ENCODE measurements at places on chromosomes 12 and 14.

GRCh38 chr14:80585506-80585835, 356.1 kb downstream of the CEP128 start:
- DNase-seq = no peak

GRCh38 chr12:51591016-51591901, at the start of gene SCN8A:
Gene SCN8A (plus strand): TSS chr12:51591233. CDS start chr12:51662818, 71,585 bp downstream.
- no peak for DNase-seq

DNA sequence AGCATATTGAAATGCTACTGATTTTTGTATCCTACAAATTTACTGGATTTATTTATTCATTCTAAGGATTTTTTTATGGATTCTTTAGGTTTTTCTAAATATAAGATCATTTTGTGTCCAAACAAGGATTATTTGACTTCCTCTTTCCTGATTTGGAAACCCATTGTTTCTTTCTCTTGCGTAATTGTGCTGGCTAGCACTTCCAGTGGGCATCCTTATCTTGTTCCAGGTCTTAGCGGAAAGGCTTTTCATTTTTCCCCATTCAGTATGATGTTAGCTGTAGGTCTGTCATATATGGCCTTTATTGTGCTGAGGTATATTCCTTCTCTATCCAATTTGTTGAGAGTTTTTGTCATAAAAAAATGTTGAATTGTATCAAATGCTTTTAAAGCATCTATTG, 57.2 kb upstream of the RHOJ start:
- DNase-seq = no peak

GRCh38 chr14:48023881-48024280, 348.5 kb upstream of the MDGA2 start:
- DNase-seq = no peak

GRCh38 chr12:128790221-128790620, 33.5 kb downstream of the SLC15A4 start:
- DNase-seq = no peak

DNA sequence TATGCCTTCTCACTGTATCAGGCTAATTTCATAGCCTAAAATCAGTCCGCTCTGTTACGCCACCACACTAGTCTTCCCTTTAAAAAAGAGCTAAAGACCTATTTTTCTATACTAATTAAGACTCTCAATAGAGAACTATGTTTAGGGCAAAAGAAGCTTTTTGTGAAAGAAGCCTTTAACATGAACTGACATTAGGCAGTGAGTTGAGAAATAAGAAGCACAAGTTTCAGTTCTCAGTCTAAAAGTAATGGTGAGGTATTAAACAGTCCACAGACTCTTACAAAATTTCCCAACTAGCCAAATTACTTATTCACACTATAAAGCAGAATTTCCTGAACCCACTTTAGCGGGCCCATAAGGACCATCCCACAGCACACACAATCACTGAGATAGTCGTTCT, 93.7 kb downstream of the SOX5 start:
- DNase-seq = no peak

- no peak for DNase-seq
Observed at GRCh38 chr12:25935355-25936144, 22.9 kb upstream of the RASSF8 start.

DNA sequence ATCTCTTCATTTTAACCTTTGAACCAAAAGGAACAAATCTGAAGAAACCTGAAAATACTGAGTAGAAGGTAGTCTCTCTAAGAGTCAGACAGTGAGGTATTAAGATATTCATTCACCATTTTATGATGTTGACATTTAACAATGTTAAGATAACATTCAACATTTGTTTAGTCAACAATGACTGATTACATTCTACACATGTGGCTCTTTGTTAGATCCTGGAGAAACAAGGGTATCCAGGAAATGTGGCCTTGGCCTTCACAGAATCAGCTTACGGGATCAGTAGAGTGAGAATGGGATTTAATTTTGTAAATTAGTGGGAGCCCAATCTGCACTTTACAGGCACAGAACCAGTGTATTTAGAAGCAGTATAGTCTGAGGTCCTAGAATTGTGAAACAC, 355.5 kb downstream of the KCNH5 start:
- no peak for DNase-seq

GRCh38 chr12:20477672-20478071, 109.3 kb downstream of the PDE3A start:
- no peak for DNase-seq

GRCh38 chr12:89490922-89491321, 33.7 kb downstream of the GALNT4 start:
- no peak for DNase-seq

GRCh38 chr12:47995981-47996401, 8.3 kb downstream of the COL2A1 start:
- no peak for DNase-seq

GRCh38 chr14:49598189-49598484, 603 bp upstream of the LRR1 start:
- DNase-seq = no peak

DNA sequence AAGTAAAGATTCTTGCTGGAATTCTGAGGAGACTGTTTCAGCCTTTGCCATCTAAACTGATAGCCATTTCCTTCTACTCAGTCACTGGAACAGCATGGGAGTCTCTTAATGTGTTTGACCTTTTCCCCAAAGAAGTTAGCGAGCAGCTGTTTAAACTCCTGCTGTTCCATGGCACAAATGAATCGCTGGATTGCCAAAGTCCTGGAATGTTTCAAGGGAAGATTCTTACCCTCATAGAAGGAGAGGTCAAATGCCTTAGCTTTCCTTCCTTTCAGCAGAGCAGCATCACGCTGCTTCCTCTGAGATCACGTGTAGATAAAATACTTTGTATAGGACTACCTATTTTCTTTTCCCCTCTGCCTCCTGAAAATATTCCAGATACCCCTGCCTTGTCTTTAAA, 10.5 kb upstream of the NR2C1 start:
- no peak for DNase-seq

- DNase-seq = no peak
Observed at GRCh38 chr12:26149968-26150500, 25.2 kb upstream of the BHLHE41 start.

DNA sequence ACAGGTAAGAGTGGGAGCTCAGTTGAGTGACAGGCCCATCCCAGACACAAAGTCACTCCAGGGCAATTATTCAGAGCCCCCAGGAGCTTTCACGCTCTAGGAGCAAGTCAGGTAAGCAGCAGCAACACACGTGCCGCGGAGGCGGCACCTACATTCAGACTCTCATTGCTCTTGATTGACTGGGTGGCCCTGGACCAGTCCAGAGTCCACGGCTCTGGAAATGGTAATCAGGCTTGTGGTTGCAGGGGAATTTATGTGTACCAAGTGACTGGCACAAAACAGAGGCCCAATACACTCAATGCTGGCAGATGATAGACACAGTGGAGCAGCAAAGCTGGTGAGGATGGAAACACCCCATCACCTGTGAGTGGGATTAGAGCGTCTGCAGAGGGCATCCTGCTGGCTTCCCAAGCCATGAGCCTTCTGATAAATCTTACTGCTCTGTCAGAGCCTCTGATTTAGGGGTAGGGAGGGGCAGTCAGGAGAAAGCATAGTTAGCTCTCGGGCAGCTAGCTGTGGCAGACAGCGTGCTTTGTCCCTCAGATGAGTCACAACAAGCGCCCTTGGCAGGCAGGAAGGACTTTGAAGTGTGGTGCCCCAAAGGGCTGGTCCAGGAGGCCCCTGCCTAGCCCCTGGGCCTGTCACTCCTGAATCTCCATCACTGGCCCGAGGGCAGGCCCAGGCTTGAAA, 344.7 kb downstream of the CACNA1C start:
- DNase-seq = no peak

DNA sequence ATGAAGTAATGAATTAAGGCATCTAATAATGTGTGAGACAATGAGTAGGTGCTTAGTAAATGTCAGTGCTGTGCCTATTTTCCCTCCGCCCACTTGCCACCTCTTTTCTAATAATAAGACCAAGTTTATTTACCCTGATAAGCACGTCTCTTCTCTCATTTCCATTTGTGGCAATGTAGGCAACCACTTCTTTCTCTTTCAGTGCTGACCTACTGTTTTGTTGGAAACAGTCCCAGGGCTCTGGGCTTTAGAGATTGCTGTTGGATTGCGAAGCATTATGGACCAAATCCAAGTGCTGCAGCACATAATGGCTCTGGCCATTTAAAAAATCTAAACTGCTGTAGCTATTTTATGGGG, 141.3 kb upstream of the PLEKHG7 start:
- no peak for DNase-seq

DNA sequence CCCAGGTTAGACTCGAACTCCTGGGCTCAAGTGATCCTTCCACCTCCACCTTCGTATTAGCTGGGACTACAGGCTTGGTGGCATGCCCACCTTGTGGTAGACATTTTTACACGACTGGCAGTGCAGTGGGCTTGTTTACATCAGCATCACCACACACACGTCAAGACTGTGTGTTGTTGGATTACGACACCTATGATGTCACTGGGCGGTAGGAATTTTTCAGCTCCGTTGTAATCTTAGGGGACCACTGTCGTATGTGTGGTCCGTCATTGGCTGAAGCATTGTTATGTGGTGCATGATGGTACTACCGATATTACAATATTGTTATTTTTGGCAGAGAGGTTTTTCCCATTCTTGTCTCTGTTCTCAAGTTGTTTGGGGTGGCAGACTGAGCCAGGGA, 50.7 kb downstream of the TSPAN9 start:
- no peak for DNase-seq

- DNase-seq = no peak
Observed at GRCh38 chr14:59020382-59020781, 168.1 kb upstream of the DAAM1 start.

DNA sequence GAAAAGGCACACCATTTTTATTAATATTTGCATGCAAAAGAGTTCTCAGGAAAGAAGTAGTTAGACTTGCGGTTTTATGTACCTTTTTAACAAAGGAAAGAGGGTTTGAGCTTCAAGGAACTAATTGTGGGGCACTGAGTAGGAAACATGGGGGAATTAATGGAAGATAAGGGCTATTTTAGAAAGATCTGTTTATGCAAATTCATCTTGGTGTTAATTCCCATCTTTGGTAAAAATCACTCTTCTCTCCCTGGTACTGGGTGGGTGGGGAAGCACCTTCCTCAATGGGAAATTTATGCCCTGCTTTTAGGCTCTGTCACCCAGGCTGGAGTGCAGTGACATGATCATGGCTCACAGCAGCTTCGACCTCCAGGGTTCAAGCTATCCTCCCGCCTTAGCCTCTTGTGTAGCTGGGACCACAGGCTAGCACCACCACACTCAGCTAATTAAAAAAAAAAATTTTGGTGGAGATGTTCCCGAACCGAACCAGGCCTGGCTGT, 30.1 kb upstream of the RESF1 start:
- DNase-seq = no peak

GRCh38 chr14:24974591-24975374, 75.2 kb downstream of the STXBP6 start:
- no peak for DNase-seq

DNA sequence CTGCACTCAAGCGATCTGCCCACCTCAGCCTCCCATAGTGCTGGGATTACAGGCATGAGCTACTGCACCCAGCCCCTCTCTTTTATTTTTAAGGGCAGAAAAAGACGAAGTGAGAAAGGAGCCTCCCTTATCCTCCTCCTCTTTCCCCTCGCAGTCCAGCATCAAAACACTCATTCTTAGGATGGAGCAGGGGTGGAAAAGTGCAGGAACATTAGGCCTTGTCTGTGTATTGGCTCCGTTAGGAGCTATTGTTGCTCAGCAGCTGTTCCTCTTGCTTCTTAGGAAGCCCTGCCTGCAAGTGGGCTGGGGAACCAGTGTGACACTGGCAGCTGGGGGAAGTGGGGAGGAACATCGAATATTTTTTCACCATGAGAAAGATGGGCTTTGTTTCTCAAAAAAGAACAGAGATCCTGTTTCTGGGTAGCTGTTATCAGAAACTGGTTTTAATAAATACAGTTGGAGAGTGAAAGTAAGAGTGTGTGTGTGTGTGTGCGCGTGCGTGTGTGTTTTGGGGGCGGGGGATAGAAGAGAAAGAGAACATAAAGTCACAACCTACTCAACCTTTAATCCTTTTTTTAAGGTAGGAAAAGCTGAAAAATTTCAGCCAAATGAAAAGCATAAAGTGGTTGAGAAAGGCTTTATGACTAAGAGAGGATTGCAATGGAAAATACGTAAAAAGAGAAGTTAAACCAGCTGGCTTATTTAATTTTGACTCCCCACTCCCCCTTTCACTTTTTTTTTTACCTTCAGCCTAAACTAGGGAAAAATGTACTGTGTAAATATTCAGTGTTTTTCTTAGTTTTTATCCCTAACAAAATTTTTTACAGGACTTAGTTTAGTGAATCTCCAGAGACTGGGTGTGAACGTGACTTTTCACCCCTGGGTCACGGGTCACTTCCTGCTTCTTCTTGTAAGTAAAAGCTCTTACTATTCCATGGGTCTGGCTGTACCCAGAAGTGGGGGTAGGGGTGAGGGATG, 197.2 kb upstream of the PLEKHG7 start:
- no peak for DNase-seq

- DNase-seq = no peak
Observed at GRCh38 chr14:49947506-49947905, 54.6 kb downstream of the ARF6 start.

- DNase-seq = no peak
Observed at GRCh38 chr12:44835641-44836379, 40.3 kb downstream of the NELL2 start.

DNA sequence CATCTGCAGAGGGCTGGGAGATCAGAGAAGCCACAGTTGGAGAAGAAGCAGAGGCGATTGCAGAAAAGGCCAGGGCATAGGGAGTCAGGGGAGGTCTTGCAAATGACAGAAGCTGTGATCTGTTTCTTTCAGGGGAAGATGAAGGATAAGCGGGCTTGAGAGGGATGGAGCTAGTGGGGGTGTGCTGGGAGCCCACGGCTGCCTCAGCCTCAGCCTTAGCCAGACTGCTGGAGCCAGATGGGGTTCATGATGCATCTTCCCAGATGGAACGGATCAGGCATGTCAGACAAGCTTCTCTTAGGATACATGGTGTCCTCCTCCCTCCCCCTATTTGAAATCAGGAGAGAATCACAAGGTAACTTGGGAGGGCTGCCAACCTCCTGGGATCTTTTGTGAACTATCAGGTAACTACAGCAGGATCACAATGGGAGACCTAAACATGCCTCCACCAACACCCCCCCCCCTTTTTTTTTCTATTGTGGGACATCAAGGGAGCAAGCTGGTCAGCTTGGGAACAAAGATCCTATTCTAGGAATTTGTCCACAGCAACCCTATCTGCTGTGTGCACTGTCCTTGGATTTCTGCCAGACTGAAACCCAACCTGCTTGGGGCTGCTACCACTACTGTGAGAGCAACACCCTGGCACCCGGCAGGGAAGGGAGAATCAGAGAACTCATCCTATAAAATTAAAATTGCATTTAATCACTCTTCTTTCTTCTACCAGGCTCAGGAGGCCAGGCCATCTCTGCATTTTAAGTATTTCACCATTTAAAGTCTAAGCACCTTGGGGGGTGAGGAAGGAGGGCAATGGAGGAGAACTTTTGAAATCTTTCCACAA, 10.7 kb upstream of the ATP2A2 start:
- DNase-seq = no peak
